Kidney glomerular epithelial cell (primary cell): ENCODE measurements at places on chromosomes 12 and 14.
A peak's percentile ranks its signal among the peaks of the same experiment; 100 is the strongest.

- no peak for DNase-seq
Observed at GRCh38 chr14:75533791-75534555, 11.7 kb downstream of the BATF start.

DNA sequence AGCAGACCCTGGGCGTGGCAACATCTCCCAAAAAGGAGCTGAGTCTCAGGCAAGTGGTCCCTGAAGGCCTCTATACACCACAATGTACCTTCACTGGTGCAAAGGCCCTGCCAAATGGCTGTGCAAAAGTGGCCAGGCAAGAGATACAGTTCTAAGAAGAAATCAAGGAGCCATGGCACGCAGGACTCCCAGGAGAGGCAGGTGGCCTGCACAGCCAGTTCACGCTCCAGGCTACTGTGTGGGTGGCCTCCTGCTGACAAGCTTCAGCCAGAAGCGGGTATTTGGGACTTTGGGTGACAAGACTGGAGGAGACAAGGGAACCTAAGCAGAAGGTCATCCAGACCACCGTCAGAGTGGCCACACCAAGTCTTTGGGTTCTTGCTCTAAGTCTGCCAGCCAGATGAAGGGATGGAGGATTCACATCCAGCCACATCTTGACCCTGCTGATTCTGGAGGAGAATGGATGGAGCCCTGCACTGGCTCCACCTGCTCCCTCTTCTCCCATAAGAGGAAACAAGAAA is 20.5 kb upstream of the ZFP36L1 start:
- no peak for DNase-seq

DNA sequence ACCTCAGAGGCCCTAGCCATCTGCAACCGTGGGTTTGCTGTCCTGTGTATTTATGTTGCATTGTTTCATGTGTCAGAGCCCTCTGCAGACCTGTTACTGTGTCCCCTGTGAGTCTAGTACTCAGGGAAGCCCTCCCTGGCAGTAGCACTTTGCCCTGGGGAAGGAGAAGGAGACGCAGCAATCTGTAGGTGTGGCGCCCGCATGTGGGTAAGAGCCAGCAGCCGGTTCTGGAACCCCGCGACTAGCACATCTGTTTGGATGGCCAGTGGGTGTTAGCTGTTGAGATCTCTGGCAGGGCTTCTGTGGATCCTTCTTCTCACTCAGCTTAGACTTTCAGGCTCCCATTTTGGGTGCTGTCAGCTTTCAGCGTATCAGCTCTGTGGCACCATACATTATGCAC is 57.0 kb downstream of the TECPR2 start:
- no peak for DNase-seq

DNA sequence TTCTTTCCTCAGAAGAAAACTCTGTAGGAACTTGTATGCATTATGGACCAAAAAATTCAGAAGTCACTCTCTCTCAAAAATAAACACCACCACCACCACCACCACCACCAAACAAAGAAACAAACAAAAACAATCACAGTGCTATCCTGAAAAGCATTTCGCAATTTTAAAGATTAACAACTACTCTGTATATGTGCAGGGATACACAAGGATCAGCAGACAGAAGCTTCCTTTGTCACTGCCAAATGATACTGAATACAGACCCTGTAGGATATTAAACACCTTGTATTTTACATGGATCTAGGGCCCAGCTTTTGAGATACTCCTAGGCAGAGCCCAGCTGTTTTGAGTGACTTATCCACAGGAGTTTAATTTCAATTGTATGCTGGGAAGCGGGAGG is 31.7 kb downstream of the ATP2B1 start:
- no peak for DNase-seq

- DNase-seq: peak; percentile 26
Observed at GRCh38 chr12:102570256-102570655, 89.9 kb upstream of the IGF1 start.

GRCh38 chr14:104794099-104794498 is 1.4 kb downstream of the AKT1 start:
- no peak for DNase-seq

GRCh38 chr14:32998433-32998832 is 59.8 kb downstream of the NPAS3 start:
- DNase-seq: peak; percentile 6

GRCh38 chr12:90909069-90909770 is 45.8 kb downstream of the CCER1 start:
- peak; percentile 44 for DNase-seq

DNA sequence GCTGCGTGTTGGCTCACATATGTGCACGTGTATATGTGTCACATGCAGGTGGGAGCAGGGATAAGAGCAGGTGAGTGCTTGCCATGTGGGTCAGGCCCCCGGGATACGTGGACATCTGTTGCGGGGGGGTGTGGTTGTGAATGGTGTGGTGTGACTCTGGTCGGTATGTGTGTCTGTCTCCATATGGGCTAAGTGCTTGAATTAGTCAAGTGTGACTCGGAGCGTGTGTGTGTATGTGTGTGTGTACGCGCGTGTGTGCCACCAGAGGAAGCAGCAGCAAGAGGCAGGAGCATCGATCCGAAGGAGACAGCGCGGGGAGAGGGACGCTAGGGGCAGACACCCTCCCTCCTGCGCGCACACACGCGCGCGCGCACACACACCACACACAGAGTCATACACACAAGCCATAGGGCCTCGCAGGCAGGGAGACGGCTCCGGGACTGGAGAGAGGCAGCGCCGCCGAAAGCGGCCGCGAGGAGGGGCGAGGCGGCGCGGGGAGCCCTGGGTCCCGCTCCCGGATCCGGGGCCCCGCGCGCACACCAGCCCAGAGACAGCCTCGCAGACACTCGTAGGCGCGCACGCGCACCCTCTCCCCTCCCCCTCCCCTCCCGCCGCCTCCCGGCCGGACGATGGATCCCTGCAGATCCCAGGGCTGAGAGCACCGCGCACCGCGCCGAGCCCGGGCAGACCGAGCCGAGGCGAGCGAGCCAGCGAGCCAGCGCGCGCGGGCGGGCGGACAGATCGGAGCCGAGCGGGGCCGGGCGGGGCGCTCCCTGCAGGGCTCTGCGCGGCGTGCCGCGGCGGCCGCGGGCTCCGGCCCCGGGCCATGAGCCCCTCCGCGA is at the start of gene ASIC1:
Gene ASIC1 (plus strand): TSS at position 597 of the 842 bp plus-strand sequence. CDS start 1,171 bp downstream, outside the sequence.
- peak; percentile 18 for DNase-seq

DNA sequence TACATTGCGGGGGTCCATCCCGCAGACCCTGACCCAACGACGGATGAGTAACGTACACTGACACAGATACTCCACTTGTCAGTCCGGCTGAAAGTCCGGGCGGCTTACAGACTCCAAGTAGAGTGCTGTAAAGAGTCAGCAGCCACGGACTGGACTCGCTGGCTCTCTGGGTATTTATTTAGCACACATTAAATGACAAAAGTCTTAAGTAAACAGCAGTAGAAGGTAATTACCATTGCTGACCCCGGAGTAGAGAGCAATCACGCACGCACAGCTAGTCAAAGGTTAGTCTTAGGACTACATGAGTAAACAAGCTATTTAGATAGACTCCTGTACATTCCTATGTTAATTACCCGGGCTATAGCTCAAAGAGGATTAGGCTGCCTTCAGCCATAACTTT is 780.9 kb downstream of the RPS29 start:
- DNase-seq: no peak

GRCh38 chr12:50132505-50133135 is 20.6 kb downstream of the COX14 start:
- peak; percentile 26 for DNase-seq

- no peak for DNase-seq
Observed at GRCh38 chr14:70289138-70289537, 70.3 kb downstream of the COX16 start.

GRCh38 chr12:93855261-93855660 is 178.1 kb downstream of the CRADD start:
- no peak for DNase-seq

DNA sequence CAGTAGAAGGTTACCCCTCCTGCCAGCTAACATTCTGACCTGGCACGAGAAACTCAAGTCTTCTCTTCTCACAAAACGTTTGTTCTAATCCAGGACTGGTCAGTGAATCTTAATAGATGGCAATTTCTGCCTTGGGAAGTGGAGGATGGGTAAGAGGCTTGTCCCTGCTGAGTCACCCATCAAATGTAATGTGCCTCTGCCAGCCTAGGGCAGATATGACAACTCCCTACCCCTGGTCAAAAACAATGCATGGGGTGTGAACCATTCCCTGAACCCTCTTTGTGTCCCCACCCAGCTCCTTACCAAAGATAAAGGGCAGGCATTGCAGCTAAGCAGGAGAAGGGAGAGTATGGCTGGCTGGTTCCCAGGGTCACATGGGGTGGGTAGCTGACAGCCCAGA is 1052.9 kb downstream of the GALC start:
- no peak for DNase-seq

DNA sequence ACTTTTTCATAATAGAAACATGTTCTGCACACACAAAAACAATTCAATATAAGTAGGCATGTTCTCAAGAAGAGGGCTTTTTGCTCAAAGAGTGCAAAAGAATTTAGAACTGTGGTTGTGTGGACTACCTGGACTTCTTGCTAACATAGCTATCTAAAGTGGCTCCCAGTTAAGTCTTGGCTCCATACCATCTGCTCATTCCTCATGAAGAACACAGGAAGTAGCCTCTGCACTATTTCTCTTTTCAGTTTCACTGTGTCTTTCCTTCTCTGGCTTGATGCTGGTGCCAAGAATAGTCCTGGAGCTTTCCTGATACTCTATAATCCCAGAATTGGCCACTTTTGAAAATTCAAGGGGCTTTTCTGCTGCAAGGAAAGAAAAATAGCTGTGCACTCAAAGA is 127.4 kb downstream of the CCER1 start:
- DNase-seq: no peak

DNA sequence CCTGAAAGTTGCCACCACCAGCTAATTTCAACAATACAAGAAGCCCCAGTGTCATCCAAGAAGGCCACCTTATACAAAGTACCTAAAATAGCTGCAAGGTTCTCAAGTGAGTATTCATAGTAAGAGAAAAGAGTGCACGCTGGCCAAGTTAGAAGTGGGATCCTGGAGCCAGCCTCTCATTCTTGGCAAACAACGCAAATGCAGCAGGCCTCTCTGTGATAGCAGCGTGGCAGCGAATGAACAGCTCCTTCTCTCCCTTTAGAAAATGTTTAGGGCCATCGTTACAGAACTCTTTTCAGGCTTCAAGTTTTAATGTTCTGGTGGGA is 78.0 kb upstream of the IFNG-AS1 start:
- no peak for DNase-seq

DNA sequence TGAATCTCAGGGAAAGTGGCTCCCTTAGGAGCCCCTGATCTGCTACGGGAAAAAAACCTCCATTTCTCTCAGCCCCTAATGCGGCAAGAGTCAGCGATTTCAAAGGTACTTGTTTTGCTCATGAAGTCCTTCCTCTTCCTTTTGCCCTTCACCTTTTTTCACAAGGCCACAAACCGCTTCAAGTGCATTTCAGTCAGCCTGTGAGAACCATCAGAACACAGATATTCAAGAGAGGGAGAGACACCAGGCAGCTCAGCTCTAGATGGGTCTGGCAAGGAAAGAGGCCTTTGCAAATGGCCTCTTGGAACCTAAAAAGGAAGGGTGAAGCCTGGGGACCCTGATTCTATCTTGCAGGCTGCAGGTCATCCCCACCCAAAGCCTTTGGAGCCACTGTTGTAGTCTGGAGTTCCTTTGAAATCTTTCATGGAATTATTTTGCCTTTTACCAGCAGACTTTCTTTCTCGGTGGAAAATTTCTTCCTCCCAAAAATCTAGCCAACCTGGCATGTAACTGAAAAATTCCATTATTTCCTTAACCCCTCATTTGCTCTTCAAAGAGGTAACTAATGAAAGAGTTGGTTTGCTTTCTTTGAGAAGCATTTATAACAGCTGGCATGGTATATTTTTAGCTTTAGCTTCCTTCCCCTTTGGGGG is 145.0 kb downstream of the SAMD4A start:
- DNase-seq: no peak

DNA sequence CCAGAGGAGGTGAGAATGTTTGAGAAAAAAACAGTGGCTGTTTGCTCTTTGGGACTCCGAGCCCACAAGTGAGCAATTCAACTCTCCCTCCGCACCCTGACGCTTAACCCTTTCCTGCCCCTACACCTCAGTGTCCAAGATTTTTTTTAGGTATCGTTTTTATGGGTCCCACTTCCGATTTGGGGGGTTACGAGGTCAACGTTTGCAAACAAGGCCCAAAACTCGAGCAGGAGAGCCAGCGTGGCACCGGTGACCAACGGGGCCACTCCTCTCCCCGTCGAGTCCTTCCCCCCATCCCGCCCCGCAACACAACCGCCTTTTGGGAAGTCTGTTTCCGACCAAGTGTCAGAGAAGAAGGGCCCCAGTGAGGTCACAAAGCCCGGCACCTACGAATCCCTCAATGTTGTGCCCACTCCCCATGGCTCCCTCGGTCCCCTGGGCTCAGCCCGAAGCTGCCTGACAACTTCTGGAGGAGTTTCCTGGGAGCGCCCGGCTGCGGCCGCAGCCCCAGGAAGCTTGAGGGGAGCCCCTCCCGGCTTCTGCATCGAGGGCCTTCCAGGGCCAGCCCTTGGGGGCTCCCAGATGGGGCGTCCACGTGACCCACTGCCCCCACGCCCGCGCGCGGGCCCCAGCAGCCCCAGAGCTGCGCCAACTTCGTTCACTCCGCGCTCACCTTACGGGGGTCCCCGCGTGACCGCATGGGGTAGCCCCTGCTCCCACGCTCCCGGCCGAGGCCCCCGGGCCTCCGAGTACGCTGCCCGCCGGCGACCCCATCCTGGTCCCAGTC is 1.2 kb downstream of the CDK2AP1 start:
- no peak for DNase-seq

DNA sequence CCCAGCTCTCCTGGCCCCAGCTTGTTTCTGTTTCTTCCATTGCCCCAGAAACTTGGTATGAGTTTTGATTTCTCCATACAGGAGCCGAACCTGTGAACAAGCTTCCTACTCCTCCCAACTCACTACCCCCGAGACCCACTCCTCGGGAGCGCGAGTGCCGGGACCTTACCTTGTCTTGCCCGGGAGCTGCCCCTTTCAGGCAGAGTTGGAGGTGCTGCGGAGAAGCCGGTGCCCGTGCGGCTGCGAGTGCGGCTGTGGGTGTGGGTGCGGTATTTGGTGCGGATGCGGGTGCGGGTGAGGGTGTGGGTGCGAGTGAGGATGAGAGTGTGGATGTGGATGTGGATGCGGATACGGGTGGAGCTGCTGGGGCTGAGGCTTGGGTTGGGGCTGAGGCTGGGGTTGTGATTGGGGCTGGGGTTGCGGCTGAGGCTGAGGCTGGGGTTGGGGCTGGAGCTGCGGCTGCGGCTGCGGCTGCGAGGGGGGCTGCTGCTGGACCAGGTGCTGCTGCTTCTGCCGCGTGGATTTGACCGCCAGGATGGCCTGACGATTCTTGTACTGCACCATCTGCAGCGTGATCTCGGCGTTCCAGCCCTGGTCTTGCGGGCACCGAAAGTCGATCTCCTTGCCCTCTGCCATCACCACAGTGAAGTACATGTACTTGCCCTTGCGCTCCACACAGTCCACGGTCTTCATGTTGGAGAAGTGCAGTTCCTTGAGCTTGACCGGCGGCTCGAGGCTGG is 1.1 kb downstream of the PHLDA1 start:
- DNase-seq: no peak

DNA sequence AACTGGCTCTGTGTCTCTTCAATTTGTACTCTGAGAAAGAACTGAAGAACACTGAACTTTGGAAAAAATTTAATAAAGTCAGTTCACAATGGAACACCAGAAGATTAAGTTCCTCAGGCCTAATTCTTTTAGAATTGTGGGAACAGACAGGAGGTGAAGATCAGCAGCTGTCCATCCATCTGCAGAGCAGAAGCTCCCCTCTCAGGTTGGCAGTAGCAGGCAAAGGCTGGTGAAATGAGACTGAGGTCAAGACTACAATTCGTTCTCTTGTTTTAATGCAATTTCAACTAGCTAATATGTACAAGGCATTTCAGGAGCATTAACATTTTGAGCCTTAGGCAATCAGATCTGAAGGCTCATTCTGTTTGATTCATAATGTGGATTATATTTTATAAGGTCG is 10.3 kb upstream of the TRHDE start:
- DNase-seq: no peak

GRCh38 chr12:130805635-130806034 is 33.4 kb downstream of the STX2 start:
- DNase-seq: no peak
